ENCODE measurements at places on chromosomes 4 and X.

- peak; percentile 44 for DNase-seq
Measured at GRCh38 chr4:157664726-157665125, 444.2 kb downstream of the GRIA2 start.

DNA sequence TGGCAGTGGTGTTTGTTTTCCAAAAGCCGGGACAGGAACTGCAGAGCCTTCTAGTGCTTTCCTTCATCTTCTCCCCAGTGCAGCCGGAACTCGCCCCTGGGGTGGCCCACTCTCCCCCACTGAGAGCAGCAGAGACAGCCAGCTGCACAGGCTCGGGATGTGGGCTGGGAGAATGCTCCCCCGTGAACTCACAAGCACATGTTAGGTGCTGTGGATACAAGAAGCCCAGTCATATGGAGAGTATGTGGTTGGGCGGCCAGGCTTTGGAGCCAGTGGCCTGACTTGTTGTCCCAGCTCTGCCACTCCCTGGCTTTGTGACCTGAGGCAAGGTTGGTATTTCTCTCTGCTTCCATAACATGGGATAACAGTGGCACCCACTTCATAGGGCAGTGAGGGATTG lies 9.4 kb upstream of the KIAA0232 start:
- DNase-seq = no peak

DNA sequence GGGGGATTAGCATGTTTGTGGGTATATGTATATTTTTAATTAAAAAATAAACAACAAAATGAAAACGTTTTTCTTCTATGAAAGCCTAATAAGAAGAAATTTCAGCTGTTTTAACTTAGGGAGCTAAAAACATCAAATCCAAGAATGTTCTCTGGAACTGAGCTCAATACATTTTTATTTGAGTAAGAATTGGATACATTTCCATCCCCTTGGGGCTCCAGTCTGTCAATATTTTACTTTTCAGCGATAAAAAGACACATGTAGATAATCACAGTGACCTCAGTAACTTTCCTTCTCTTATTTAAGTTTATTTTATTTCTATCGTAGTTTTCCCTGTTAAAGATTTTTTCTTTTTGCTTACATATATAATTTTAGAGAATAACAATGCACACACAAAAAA lies 59.3 kb downstream of the ELOVL6 start:
- no peak for DNase-seq

GRCh38 chr4:186806679-186807421 lies 83.2 kb upstream of the FAT1 start:
- DNase-seq = no peak

DNA sequence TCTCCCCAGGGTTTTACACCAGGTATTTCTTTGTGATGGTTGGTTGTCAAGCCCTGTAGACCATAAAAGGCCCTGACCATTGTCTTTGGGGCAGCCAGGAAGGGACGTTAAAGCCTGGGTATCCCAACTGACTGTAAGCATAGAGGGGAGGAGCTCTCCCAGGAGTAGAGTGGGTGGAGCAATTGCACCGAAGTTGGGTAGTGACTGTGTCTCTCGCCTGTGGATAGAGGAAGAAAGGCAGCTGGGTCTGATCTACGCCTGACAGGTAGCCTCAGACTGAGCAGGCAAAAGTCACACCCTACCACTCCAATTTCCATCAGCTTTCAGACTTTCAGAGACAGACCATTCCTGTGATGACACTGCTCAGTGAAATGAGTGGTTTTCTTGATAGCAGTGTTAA lies 123.3 kb downstream of the KLHL8 start:
- DNase-seq = no peak

GRCh38 chr4:43846111-43846587 lies 602.5 kb downstream of the KCTD8 start:
- no peak for DNase-seq

GRCh38 chrX:499870-500364 lies 113.2 kb upstream of the PPP2R3B start:
- DNase-seq = no peak

- no peak for DNase-seq
Measured at GRCh38 chrX:114959729-114960128, 57.7 kb downstream of the IL13RA2 start.

DNA sequence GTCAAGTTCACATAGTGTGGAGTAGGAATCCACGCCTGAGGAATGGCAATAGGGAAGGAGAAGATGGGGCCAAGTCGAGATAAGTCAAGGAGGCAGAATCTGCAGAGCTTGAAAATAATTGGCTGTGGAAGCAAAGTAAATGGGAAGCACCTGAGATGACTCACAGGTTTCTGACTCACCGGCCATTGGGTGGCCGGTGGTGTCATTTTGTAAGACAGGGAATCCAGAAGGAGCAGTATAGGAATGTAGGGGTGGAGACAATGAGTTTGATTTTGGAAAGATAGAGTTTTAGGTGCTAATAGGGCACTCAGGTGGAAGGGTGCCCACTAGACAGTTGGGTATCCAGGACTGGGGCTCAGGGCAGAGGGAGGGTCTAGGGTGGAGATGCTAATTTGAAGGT lies 201.0 kb upstream of the MAMLD1 start:
- peak; percentile 14 for DNase-seq

DNA sequence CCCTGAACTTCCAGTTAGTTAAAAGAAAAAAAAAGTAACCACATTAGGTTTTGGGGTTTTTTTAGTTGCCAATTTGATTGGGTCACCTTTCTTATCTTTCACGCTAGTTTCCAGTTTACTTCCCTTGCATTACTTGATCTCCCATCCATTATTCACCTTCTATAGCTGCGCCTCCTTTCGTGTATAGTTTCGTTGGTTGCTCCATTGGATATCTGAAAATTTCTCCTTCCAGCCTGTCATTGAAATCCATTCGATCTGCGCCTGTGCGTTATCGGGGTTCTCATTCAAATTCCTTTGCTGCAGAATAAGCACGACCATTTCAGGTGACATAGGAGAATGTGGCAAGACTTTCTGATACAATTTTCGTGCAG lies 764 bp downstream of the TRAPPC11 start:
- DNase-seq = no peak

DNA sequence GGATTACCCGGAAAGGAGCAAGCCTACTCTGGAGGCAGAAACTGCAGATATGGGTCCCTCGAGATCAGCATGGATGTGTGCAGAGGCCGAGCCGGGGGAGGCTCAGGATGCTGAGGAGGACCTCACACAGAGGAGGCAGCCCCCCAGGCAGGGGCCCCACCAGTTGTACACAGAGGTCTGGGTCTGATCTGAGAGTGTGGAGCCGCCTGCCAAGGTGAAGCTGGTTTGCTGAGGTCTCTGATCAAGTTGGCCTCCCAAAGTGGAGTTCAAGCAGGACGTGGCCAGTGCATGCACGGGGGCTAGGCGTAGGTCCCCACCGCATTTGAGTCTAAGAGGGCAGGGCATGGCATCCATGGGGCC lies 35.0 kb downstream of the ACOX3 start:
- DNase-seq = no peak

- no peak for DNase-seq
Measured at GRCh38 chr4:2163311-2163821, 78.6 kb downstream of the HAUS3 start.

GRCh38 chr4:69092190-69092589 lies 4.1 kb upstream of the UGT2B7 start:
- peak; percentile 18 for DNase-seq

GRCh38 chr4:86502081-86502480 lies 92.0 kb upstream of the PTPN13 start:
- no peak for DNase-seq

Data from urothelium cell line (cell line).